ENCODE measurements at places on chromosomes 11 and 22. TPM values are rescaled to one million over a fixed set of nuclear protein-coding genes. Genes with fewer than 3 reads are reported as not detected.

DNA sequence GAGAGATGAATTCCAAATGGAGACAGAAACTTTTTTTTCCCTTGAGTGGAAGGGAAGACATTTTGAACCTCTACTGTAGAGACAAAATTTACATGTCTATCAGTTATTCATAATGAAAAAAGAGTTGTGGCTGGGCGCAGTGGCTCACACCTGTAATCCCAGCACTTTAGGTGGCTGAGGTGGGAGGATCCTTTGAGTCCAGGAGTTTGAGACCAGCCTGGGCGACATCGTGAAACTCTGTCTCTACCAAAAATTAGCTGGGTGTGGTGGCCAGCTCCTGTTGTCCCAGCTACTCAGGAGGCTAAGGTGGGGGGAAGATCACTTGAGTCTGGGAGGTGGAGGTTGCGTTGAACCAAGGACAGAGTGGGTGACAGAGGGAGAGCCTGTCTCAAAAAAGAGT lies 4.1 kb downstream of the EED start:
- no peak for DNase-seq
- H3K4me3 ChIP-seq: no peak overlapping the region
- no peak overlapping the region for H3K27ac ChIP-seq
- H3K36me3 ChIP-seq: no peaks in the 10 kb centered on the region
- H3K4me1 ChIP-seq: peaks cover 6% of the 10 kb centered on the region
- H3K27me3 ChIP-seq: no peaks in the 10 kb centered on the region

GRCh38 chr22:30309951-30310741 lies 16.6 kb downstream of the TBC1D10A start:
- H3K27ac ChIP-seq: no peak overlapping the region
- H3K4me3 ChIP-seq: no peak overlapping the region
- H3K27me3 ChIP-seq: peaks cover 5% of the 10 kb centered on the region
- H3K4me1 ChIP-seq: peaks cover 29% of the 10 kb centered on the region

- H3K4me1 ChIP-seq: peaks cover 19% of the 10 kb centered on the region
- H3K27me3 ChIP-seq: no peaks in the 10 kb centered on the region
- H3K27ac ChIP-seq: no peak overlapping the region
- H3K36me3 ChIP-seq: no peaks in the 10 kb centered on the region
These were observed 43.6 kb downstream of the MAPK1 start for GRCh38 chr22:21823740-21824444.

DNA sequence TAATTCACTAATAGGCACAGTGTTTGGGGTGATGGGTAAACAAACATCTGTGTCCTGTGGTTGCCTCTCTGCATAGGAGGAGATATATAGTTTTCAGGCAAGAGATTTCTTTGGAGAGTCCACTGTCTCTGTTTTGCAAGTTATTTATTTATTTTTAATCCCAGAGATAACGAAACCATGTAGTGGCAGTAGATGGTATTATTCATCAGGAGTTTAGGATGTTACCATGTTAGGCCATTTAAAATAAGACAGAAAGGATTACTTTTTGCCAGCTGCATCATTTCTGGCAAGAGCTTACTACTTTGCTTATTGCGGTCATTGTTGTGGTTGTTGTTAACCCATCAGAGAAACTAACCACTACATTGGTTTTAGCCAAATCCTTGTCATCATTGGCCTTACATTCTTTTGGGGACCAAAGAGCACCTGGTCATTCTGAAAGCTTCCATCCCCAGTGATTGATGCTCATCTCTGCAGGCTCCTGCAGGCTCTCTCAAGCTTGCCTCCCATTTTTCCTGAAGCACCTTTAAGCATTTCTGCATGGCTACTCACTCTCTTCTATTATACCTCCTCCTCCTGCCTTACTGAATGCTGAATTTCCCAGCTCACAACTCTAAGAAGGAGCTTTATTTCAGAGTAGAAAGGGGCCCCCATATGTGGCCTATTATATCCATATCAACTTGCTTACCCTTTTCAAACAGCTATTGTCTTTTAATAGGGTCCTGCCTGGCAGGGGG lies 84.4 kb downstream of the CSTPP1 start:
- H3K27ac ChIP-seq: no peak overlapping the region
- DNase-seq: no peak
- H3K27me3 ChIP-seq: no peaks in the 10 kb centered on the region
- H3K4me3 ChIP-seq: no peak overlapping the region

GRCh38 chr22:31603081-31603525 lies 58.9 kb downstream of the PISD start:
- no peak overlapping the region for H3K27ac ChIP-seq
- H3K4me1 ChIP-seq: peaks cover 6% of the 10 kb centered on the region
- H3K36me3 ChIP-seq: peaks cover 13% of the 10 kb centered on the region
- no peaks in the 10 kb centered on the region for H3K27me3 ChIP-seq
- DNase-seq: no peak
- H3K4me3 ChIP-seq: no peak overlapping the region

DNA sequence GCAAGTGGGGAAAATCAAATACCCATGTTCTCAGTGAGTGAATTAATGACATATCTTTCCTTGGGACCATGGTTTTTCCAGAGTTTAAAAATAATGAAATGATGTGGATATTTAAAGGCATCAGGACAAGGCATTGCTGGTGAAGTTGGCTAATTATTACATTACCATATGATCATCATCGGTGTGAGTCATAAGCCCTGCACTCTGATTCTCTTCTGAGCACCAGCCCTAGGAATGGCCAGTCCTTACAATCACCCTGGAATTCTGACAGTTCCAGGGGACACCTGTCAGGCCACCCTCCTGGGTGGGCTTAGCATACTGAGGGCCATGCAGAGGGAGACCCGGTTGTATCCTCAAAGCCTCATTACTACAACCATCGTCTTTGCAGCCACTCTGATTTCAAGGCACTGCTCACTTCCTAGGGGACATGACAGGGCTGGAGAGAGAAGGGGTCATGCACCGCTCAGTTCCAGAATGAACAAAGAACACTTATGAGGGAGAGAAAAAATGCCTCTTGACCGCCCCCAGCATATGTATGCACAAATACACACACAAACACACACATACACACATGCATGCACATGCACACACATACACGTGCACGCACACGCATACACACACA lies 365.0 kb downstream of the MIAT start:
- H3K27ac ChIP-seq: no peak overlapping the region
- H3K4me1 ChIP-seq: no peaks in the 10 kb centered on the region
- H3K27me3 ChIP-seq: peaks cover 1% of the 10 kb centered on the region
- no peak for DNase-seq
- H3K36me3 ChIP-seq: no peaks in the 10 kb centered on the region

DNA sequence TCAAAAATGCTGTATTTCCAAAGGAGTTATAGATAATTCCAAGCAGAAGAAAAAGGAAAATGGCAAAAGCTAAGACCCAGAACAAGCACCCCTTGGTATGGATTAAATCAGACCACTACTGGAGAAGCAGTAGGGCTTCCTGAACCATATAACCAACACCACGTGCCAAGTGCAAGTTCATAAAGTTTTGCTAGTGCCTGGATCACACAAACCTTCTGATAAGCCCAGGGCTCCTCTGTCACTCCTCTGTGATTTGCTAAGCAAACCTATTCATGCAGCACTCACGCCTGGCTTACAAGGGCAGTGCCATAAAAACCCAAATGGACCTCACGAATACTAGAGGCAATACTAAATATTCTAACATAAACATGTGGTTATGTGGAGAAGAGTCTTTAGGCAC lies 13.3 kb downstream of the LARGE1 start:
- no peaks in the 10 kb centered on the region for H3K36me3 ChIP-seq
- no peak for DNase-seq
- no peak overlapping the region for H3K27ac ChIP-seq

GRCh38 chr22:46275455-46276122 lies 7.8 kb downstream of the TTC38 start:
- no peak for DNase-seq
- H3K27ac ChIP-seq: no peak overlapping the region
- peaks cover 30% of the 10 kb centered on the region for H3K36me3 ChIP-seq

GRCh38 chr22:17410576-17410975 lies 41.3 kb downstream of the CECR2 start:
- no peak for DNase-seq
- no peak overlapping the region for H3K27ac ChIP-seq
- no peaks in the 10 kb centered on the region for H3K36me3 ChIP-seq
- peaks cover 2% of the 10 kb centered on the region for H3K27me3 ChIP-seq
- no peak overlapping the region for H3K4me3 ChIP-seq

GRCh38 chr11:72326151-72326848 lies 82.3 kb upstream of the PHOX2A start:
- peaks cover 12% of the 10 kb centered on the region for H3K4me1 ChIP-seq
- no peak for DNase-seq
- H3K36me3 ChIP-seq: peaks cover 3% of the 10 kb centered on the region
- no peak overlapping the region for H3K27ac ChIP-seq

DNA sequence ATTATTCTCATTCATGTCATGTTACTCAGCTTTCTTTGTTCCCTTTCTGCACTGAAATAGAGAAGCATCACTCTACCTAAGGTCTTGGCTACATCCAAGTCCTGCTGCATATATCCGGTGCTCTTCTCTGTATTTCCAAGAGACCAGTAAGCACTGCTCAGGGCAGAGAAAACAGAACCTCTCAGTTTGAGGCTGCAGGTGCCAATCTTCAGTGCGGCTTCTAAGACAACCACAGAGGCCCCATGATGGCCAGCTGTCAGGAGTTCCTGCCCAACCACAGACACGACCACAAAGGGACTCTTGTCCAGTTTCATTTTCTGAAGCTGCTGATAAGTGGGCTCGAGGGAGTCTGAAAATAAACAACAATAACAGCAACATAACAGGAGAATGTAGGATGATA lies 378.4 kb upstream of the PITPNB start:
- peaks cover 1% of the 10 kb centered on the region for H3K27me3 ChIP-seq
- H3K4me3 ChIP-seq: no peak overlapping the region
- H3K4me1 ChIP-seq: no peaks in the 10 kb centered on the region
- DNase-seq: no peak
- peaks cover 3% of the 10 kb centered on the region for H3K36me3 ChIP-seq

GRCh38 chr22:29739346-29739875 lies 19.6 kb downstream of the CABP7 start:
- peaks cover 8% of the 10 kb centered on the region for H3K36me3 ChIP-seq
- H3K4me1 ChIP-seq: peaks cover 5% of the 10 kb centered on the region
- no peak overlapping the region for H3K27ac ChIP-seq
- DNase-seq: no peak

DNA sequence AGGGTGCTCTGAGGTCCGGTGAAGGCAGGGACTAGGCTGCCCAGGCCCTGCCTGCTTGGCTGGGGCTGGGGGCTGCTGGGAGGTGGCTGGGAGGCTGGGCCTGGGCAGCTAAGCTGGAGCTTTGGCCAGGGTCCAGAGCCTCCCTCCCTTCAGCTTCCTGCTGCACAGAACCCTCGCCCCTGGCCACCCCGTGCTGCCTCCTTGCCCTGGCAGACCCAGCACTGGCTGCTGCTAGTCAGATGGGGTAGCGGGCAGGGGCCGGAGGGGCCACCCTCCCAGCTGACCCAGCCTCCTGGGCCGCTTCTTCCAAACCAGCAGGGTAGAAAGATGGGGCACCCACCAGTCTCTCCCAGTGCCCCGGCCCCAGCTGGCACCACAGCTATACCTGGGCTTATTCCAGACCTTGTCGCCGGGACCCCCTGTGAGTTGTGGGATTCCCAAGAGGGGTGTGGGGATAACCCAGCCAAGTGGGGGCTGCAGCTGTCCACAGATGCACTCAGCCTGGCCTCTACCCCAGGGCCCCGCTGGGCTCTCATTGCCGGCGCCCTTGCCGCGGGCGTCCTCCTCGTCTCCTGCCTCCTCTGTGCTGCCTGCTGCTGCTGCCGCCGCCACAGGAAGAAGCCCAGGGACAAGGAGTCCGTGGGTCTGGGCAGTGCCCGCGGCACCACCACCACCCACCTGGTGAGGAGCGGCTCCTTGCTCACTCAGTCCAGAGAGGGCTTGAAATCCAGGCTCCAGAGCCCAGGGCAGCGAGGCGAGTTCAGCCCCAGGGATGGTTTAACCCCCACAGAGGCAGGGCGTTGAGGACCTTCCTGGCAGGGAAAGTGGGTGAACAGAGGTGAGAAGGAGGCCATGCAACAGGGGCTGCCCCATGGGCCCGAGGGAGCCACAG lies at the start of gene SYT8:
SYT8 (plus strand) TSS at position 212 of the 892 bp plus-strand sequence; CDS start at position 328, 116 bp downstream.
- no peak within 1 kb of the TSS for H3K27ac ChIP-seq
- no peak within 1 kb of the TSS for H3K4me3 ChIP-seq
- H3K36me3 ChIP-seq: no peaks in the 10 kb centered on the region
- H3K27me3 ChIP-seq: peaks cover 4% of the 10 kb centered on the region
- no peaks in the 10 kb centered on the region for H3K4me1 ChIP-seq

GRCh38 chr11:34886609-34887008 lies 29.6 kb downstream of the APIP start:
- DNase-seq: no peak
- no peak overlapping the region for H3K4me3 ChIP-seq
- H3K4me1 ChIP-seq: no peaks in the 10 kb centered on the region
- H3K36me3 ChIP-seq: no peaks in the 10 kb centered on the region
- H3K27me3 ChIP-seq: no peaks in the 10 kb centered on the region
- no peak overlapping the region for H3K27ac ChIP-seq

DNA sequence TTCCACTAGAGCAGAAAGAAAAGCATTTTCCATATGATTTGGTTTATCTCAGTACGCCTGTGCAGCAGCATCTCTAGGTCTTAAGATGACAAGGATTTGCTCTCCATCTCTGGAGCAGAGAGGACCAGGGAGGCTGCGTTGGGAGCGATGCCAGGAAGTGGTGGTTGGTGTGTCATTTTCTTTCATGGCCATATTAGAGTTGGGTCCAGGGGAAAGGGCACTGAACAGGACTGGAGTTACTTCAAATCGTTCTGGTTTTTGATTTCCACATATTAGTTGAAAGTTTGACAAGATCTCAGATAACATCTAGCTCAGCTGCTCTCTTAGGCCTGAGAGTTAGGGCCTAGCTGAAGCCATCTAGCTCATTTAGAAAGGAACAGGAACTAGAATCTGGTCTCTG lies 157.7 kb downstream of the ADAMTS15 start:
- DNase-seq: no peak
- peaks cover 3% of the 10 kb centered on the region for H3K4me1 ChIP-seq
- peaks cover 5% of the 10 kb centered on the region for H3K27me3 ChIP-seq

DNA sequence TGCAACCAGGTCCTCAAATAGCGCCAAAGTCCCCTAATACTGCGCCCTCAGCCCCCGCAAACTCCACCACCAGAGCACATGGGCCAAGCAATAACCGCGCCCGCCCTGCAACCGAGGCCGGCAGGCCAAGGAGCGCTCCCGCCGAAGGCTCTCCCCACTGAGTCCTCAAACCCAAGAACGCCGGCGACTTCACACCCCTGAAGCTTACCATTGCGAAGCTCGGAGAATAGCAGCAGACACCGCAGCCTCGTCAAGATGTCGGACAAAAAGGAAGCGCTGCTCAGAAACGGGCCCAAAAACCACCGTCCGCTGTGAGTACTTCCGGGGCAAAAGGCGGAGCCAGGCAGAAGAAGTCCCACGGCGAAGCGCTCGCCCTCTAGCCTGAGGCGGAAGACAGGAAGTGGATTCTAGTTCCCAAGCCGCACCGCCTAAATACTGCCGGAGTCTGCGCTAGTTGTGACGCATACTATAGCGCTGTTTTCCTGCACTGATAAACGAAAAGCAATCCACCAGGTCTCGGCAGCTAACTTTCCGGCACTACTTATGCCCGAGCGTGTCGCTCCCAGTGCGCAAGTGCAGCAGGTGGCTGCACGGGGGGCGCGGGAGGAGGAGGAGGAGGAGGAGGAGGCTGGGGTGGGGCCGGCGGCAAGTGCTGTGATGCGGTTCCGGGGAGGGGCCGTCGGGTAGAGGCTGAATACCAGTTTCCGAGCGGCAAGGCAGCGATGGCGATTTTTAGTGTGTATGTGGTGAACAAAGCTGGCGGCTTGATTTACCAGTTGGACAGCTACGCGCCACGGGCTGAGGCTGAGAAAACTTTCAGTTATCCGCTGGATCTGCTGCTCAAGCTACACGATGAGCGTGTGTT lies at the start of the genes RPS25 and TRAPPC4:
RPS25 (minus strand) TSS at position 270 of the 865 bp plus-strand sequence; CDS start at position 211, 59 bp downstream.
TRAPPC4 (plus strand) TSS at position 693 of the 865 bp plus-strand sequence; CDS start at position 723, 30 bp downstream.
- DNase-seq: peak; percentile 88
- peaks cover 4% of the 10 kb centered on the region for H3K27me3 ChIP-seq
- peak within 1 kb of the TSS; percentile 100 for H3K4me3 ChIP-seq
- peaks cover 25% of the 10 kb centered on the region for H3K36me3 ChIP-seq

The SRSF8 gene
- total RNA-seq: 25.2 TPM

The MRGPRF gene
- 0.54 TPM for total RNA-seq

The UPK2 gene
- total RNA-seq: not detected

The TREH gene
- not detected for total RNA-seq

The OR52N4 gene
- total RNA-seq: not detected
